H4 (cell line): ENCODE measurements at places on chromosomes 5 and 9. TPM values are rescaled to one million over a fixed set of nuclear protein-coding genes. Genes with fewer than 3 reads are reported as not detected.

DNA sequence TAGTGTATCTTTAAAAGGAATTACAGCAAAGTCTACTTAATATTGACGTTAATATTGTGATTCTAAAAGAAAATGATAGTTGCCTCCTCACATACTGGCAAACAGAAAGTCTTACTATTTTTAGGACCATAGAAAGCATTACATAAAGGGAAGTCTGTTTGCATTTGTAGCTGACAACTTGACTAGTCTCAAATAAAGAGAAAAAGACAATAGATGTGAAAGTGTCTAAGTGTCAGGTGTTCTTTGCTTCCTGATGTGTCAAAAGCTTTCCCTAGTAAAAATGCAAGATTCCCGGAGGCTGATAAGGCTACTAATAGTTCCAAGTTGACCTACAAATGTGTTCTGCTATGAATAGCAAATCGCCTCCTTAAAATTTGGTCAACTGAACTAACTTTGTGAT, 259.7 kb downstream of the CDH10 start:
- no peak for DNase-seq

DNA sequence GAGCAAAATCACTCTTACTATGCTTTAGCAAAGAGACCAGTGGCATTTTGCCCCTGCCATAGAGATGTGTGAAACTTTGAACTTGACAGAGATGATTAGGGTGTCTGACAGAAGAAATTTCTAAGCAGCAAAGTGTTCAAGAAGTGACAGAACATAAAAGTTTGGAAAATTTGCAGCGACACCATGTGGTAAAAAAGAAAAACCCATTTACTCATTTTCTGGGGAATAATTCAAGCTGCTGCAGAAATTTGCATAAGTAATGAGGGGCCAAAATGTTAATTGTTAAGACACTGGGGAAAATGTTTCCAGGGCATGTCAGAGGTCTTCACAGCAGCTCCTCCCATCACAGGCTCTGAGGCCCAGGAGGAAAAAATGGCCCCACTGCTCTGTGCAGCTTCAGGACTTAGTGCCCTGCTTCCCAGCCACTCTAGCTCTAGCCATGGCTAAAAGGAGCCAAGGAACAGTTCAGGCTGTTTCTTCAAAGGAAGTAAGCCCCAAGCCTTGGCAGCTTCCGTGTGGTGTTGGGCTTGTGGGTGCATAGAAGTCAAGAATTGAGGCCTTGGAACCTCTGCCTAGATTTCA, 6.1 kb upstream of the AP3B1 start:
- no peak for DNase-seq

- DNase-seq, result no peak
Measured at GRCh38 chr9:127107171-127107928, 15.1 kb downstream of the ANGPTL2 start.

DNA sequence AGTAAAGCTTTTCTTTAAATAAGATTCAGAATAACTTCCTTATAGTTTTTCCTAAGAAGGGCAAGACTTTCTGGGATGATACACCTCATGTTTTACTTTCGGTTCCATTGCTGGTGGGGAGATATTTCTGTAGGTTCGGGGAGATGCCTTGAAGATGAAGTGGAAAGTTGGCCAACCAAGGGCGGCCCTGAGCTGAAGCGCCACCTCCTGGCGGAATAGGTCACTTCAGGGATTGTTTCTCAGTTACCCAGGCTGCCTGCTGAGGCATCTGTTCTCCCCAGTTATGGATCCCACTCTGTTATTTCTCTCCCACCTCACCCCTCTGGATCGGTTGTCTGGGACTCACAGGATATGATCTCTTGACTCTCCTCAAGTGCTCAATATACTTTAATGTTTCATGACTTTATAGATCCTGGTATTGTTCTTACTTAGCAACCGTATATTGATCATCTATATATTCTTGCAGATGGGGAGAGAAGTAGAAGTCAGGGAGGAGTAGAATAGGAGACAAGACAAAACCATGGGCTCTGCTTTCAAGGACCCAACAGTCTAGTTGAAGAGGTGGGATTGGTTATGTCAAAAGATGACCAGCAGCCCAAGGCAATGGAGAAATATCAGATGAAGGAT, 23.4 kb downstream of the MEGF10 start:
- peak; percentile 58 for DNase-seq

DNA sequence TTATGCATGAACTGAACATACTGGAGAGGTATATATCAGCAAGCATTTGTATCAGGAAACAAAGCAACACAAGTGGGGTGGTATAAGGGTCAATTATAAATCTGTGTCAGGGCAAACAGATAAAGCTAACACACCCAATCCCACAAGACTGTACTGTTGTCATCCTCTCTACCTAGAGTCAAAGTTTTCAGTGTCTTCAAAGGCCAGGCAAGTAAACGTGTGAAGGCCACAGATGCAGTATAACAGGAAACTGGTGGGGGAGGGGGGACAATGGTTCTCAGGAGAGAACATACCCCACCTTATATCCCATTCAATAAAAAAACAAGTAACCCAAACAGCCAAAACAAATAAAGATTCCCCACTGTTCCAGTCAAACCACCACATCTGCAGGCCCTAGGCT, 22.1 kb downstream of the ELP1 start:
- no peak for DNase-seq

GRCh38 chr5:37039824-37040223, 163.3 kb downstream of the NIPBL start:
- no peak for DNase-seq

Gene CDH18
- 3.2 and 9.8 TPM in 2 replicates for total RNA-seq

Gene IFNA2
- not detected in 2 replicates for total RNA-seq

Gene MAPK9
- 30.2 and 34.3 TPM in 2 replicates for total RNA-seq

Gene TRIM7
- 0.10 and 0.27 TPM in 2 replicates for total RNA-seq
